Caudate nucleus (tissue), 63 donors: ENCODE measurements at places on chromosomes 16 and 17.
A peak's percentile ranks its signal among the peaks of the same experiment; 100 is the strongest.

DNA sequence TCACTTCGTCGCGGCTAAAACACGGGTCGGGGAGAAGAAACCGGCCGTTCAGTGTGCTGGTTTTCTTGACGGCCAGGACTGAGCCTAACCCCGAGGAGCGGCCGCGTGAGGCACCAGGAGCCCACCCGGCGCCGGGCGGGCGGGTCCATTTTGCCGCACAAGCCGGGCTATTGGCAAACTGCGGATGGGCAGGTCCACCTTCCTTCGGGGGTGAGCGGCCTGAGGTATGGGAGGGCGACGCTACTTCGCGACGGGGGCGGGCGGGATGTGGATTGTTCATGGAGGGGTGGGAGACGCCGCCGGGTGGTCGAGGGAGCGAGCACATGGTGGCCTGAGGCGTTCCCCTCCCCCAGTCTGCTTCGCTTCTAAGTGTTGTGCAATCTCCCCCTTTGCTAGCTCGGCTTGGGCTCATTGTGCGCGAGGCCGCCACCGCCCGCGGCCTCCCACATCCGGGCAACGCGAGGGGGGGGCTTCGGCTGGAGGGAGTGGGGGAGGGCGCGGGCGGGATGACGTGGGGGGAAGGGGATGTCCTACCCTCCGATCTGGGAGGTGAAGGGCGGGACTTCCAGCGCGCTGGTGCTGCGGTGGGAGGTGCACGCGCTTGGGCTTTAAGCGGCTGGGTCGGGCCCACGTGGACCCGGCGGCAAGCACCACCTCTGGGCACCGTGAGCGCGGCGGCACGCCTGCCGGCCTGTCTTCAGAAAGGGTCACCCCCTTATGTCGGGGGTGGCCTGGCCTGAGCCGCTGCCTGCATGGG is 5.9 kb upstream of the CD68 start:
- DNase-seq = peak; percentile 67

- no peak for DNase-seq
Measured at GRCh38 chr16:543301-544164, 16.0 kb downstream of the CAPN15 start.

DNA sequence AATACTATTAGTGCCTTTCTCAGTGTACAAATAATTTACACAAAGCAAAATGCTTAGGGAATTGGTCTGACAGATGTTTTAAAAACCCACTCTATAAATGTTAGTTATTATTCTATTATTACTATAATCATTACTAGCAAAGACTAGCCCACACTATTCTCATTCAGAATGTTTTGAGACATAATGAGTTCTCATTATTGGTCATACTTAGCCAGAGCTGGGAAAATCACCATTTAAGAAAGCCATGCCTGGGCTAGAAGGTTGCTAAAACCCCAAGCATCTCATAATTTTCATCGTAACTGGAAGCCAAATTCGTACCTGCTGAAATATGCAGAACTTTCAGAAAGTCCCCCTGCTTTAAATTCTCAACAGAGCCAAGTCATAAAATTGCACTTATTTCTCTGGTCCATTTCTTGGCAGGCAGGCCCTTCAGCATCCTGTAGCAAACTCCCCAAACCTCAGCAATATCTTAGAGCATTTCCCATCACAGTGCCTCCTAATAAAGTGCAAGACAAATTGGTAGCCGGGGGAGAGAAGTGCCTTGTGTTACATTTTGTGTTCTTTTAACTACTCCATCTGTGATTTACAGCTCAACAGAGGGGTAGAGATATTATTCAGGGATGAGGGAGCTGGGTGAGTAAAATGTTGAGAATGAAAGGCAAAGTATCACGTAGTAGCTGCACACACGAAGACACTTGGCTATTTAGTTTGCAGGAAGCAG is 79.8 kb upstream of the ADAMTS18 start:
- no peak for DNase-seq

DNA sequence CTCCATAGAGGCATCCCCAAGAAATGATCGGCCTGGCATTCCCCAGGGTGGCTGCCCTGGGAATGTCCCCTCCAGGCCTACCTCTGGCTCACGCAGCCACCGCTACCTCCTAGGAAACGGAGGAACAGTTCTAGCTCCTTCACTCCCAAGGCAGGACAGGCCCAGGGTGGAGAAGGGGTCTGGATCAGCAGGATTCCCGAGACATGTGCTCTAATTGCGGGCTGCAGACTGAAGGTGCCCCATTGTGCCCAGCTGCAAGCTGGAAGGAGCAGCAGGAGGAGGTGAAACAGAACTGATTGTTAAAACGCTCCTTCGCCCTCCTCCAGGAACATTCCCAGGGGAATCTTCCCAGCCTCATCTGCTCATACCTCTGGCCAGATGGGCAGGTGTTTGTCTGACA is 40.8 kb downstream of the SCNN1G start:
- no peak for DNase-seq

GRCh38 chr16:85465328-85466303 is 147.5 kb upstream of the GSE1 start:
- no peak for DNase-seq

- no peak for DNase-seq
Measured at GRCh38 chr17:68909066-68909465, 46.1 kb downstream of the ABCA8 start.

- no peak for DNase-seq
Measured at GRCh38 chr16:84081446-84081989, 35.2 kb downstream of the MBTPS1 start.

DNA sequence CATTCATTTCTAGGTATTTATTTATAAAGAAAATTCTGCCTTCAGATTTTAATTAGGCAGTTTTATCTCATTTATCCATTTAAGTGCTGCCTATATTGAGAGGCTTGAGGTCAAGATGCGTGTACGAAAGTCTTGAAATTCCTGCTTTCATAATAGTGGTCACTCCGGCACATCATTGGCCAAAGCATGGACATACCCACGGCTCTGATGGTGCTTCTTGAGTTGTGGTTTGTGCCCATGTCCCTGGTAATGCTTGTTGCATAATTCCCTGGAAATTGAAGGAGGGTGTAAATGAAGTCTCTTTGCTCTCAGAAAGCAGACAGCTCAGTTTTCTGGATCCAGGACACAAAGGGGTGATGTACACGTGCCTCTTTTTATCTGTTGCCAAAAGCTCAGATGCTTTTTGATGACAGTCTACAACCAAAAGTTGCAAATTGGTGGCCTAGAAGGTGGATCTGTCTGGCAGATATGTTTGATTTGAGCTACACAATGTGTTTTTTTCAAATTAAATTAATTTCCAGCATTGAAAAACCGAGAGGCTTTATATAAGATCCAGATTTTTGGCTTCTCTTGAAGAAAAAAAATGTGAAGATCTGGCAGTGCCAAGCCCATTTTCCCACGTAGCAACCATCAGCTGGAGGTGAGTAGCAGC is 94.4 kb downstream of the SHISA9 start:
- DNase-seq = no peak

DNA sequence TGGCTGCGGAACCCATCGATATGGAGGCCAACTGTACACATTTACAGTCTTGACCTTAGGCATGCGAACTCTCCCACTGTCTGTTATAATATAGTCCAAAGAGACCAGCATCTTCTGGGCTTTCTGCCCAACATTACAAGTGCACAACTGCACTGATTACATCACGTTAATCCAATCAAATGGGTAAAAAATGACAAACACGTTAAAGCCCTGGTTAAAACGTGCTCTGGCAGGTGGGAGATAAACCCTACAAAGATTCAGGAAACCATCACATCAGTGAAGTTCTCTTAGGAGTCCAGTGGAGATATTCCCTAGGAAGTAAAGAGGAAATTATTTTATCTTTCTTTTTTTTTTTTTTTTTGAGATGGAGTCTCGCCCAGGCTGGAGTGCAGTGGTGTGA is 23.7 kb upstream of the XYLT2 start:
- DNase-seq = no peak

- no peak for DNase-seq
Measured at GRCh38 chr16:23382279-23382678, 70.7 kb downstream of the COG7 start.

GRCh38 chr16:50888486-50889261 is 146.8 kb downstream of the CYLD start:
- no peak for DNase-seq

DNA sequence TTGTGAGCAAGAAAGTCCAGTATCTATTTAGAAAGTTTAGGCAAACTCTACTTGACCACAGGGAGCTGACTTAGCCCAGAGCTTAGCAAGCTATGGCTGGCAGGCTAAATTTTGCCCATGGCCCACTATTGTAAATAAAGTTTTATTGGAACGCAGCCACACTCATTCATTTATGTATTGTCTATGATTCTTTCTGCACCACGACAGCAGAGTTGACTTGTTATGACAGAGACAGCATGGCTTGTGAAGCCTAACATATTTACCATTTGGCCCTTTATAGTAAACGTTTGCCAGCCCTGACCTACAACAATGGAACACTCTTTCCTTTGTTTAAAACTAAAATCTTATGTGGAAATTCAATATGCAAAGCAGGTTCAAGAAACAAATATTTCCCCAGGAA is 100.0 kb upstream of the ZFHX3 start:
- no peak for DNase-seq

DNA sequence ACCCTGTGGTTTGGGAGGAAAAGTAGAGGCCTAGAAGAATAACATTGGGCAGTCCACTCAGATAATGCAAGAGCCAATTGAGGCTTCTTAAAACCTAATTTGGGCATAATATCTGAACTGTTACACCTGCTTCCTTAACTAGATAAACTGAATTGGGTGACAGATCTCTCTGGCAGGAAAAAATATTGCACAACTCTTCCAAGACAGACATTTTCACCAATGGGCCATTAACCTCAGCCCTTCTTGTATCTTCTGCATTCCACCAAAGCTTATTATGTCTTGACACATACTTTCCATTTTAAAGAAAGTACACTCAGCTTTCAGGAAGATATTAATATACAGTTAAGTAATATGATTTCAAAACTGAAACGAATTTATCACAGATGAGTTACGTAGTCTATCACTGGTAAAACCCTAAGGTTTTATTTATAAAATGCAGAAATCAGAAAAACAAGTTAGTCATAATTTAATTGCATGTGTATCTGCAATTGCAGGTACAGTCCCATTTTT is 79.9 kb upstream of the MON1B start:
- DNase-seq = no peak

DNA sequence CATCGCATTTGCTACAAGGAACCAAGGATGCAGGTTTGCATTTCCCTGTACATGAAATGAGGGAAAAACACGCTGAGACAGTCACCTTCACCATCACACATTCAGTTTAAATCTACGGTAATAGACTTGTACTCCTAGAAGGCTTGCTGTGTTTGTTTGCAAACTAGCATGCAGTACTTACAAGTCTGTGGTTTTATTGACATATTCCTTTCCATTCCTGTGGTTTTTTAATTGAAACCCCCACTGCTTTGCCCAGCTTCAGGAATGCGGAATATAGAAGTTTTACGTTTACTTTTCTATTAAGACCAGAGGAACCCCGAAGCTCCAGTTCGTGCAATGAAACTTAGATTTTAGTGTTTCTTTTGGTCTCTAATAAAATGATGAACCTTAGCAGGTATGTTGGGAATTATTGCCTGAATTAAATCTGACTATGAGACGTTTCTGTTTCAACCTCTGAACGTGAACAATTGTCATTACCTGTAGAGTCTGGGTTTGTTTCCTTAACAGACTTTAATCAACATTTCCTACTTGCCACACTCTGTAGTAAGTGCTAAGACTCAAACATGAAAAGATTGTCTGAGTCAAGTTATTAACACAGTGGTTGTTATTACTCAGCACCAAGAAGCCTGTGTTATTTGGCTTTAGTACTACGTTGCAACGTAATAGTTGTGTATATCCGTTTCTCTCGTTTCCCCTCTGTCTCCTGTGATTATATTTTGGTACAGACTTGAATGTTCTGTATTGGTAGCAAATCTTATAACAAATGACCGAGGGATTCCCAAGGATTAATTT is 793.3 kb upstream of the GOT2 start:
- DNase-seq = no peak

GRCh38 chr16:63244631-63245030 is 1208.4 kb upstream of the CDH8 start:
- no peak for DNase-seq

- no peak for DNase-seq
Measured at GRCh38 chr17:10610884-10611283, 46.2 kb downstream of the MYH3 start.

DNA sequence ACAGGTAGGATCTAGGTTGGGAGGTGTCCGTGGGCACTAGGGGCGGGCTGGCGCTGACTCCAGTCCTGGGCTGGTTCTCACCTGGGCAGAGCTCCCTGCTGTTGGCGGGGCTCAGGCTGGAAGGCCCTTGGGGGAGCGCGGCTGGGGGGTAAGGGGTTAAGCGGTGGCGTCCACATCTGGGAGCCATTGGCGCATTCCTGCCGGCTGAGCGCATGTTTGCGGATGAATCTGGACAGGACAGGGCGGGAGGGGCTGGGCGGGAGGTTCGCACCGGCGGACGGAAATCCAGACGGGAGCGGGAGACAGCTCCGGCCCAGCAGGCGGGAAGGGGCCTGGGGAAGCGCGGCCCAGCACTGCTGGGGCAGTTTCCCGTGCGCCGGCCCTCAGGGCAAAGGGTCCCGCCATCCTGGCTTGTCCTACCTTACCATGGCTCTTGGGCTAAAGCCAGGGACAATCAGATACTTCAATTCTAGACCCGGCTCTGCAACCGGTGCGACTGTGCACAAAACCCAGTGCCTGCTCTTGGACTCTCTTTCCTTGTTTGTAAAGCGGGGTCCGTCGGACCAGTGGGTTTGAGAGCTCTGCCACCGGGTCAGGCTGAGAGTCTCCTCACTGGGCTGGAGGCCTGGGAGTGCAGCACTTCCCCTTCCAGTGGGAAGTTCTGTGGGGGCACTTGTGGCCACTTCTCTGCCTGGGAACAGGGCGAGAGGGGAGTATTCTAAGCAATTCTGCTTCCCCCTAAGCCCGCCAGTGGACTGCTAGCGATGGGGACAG is 7.8 kb downstream of the RARA start:
- DNase-seq = no peak

DNA sequence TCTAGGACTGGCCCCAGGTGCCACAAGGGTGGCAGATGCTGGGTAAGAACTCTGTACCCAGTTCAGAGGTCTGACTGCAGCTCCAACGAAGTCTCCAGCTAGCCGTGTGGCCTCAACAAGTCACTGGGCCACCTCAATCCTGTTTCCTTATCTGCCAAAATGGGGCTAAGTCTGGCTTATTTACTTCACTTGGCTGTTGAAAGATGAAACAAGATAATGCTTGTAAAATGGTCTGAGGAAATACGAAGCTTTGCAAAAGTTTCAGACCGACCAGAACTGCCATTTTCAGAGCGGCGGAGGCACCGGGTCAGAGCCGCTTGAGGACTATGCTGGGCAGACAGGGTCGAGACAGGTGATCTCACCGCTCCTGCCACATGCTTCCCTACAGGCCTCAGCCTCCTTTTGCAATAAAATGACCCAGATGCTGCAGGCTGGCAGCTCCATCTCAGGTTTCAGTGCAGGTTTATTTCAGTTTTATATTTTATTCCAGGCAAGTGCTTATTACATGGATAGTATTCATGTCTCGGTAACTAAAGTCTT is 17.2 kb downstream of the MNT start:
- no peak for DNase-seq

GRCh38 chr17:70099294-70099693 is 24.3 kb downstream of the KCNJ16 start:
- DNase-seq = no peak
